ENCODE measurements at places on chromosomes 7 and 10. TPM values are rescaled to one million over a fixed set of nuclear protein-coding genes. Genes with fewer than 3 reads are reported as not detected.

Gene CEP55
- total RNA-seq: 51.7 TPM

Gene CRYGN
- not detected for total RNA-seq

Gene MIOS
- 33.6 TPM for total RNA-seq

Gene ANKRD30A
- not detected for total RNA-seq

Gene ICA1
- 2.6 TPM for total RNA-seq

Gene PGAM1
- 312 TPM for total RNA-seq

Gene ADAP1
- total RNA-seq: 14.4 TPM

Gene GALNT17
- total RNA-seq: not detected

Gene OR2A42
- 0.10 TPM for total RNA-seq

Gene OGDHL
- total RNA-seq: not detected

Gene ERVW-1
- not detected for total RNA-seq

Gene CALCR
- total RNA-seq: not detected

Gene AMZ1
- total RNA-seq: 0.30 TPM

Gene AQP1
- 0.08 TPM for total RNA-seq

Gene HTRA1
- total RNA-seq: not detected

Gene BTBD16
- not detected for total RNA-seq

Gene TSPAN12
- total RNA-seq: not detected

Gene SPDYE8
- total RNA-seq: not detected

Gene CD36
- total RNA-seq: not detected

Gene PHYHIPL
- total RNA-seq: not detected

Gene MALRD1
- total RNA-seq: not detected

Gene HTR5A
- not detected for total RNA-seq

Gene DNAJB12
- total RNA-seq: 28.8 TPM

Gene CCDC3
- not detected for total RNA-seq

Gene PDE6C
- not detected for total RNA-seq

Gene PDIA4
- 87.2 TPM for total RNA-seq

Gene GNGT1
- not detected for total RNA-seq

Gene KIF5B
- 57.9 TPM for total RNA-seq

Gene PAX2
- not detected for total RNA-seq

Gene ELFN1
- 0.05 TPM for total RNA-seq

Gene AS3MT
- total RNA-seq: 0.58 TPM

Gene BAG3
- 24.9 TPM for total RNA-seq

Gene AOC1
- total RNA-seq: not detected

Gene ABCB8
- 56.1 TPM for total RNA-seq

Gene GIMAP5
- 139 TPM for total RNA-seq

Gene AOAH
- total RNA-seq: 4.5 TPM

Gene ZNF425
- total RNA-seq: 0.91 TPM

Gene SEMA3D
- not detected for total RNA-seq

Gene ASB10
- not detected for total RNA-seq

Gene HHEX
- total RNA-seq: not detected

Gene MACC1
- not detected for total RNA-seq

Gene GBX1
- not detected for total RNA-seq

Gene SLC26A4
- total RNA-seq: 0.51 TPM

Gene ADAM22
- 1.6 TPM for total RNA-seq

Gene EMX2
- total RNA-seq: not detected

Gene OR9A2
- not detected for total RNA-seq

Gene C10orf53
- not detected for total RNA-seq

Gene OR2A12
- not detected for total RNA-seq

Gene SFRP5
- not detected for total RNA-seq

Gene RET
- 0.35 TPM for total RNA-seq

Gene RBP3
- total RNA-seq: not detected

Gene MNX1
- total RNA-seq: not detected

Gene MAT1A
- not detected for total RNA-seq

Gene NME8
- total RNA-seq: not detected

Gene ZNF316
- 34.0 TPM for total RNA-seq

Gene LRIT1
- total RNA-seq: not detected

Gene VAX1
- total RNA-seq: not detected

Gene LEP
- total RNA-seq: not detected

Gene ZNF25
- 4.1 TPM for total RNA-seq
